ENCODE measurements at places on chromosomes 7 and 10.
A peak's percentile ranks its signal among the peaks of the same experiment; 100 is the strongest.

GRCh38 chr7:3861386-3861785, 560.3 kb downstream of the SDK1 start:
- no peak for DNase-seq

DNA sequence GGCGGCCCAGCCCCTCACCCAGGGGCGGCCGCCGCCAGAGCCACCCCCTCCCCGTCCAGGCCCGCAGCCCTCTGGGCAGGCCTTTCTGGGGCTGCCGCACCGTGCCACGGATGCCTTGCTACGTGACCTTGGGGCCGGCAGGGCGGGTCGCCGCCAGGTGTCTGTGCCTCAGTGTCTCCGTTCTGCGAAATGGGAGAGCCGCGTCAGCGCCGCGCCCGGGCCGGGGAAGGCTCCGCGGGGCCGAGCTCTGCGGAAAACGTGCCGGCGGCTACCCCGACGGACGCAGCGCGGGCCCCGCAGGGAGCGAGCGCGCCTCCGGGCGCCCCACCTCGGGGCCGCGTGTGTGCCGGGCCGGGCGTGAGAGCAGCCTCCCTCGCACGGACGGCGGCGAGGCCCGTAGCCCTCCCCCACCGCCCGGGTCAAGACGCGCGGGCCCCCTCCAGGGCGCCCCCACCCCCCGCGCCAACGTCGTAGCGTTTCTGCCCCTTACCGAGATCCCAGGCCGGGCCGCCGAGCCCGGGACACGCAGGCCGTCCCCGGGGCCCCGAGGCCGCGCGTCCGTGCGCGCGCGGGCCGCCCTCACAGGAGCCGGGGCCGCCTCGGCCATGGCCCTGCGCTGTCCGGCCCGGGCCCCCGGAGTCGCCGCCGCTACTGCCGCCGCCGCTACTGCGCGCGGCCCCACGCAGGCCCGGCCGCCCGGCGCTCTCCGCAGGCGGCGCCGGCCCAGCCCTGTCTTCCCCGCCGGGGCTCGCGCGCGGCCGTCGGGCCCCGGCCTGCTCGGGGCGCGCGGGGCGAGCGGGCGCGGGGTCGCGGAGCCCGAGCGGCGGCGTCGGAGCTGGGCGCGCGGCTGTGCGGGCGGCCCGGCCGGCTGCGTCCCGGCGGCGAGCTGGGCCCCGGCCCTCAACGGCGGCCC, 1.1 kb downstream of the ZNF777 start:
- DNase-seq = no peak

GRCh38 chr10:57015595-57016318, 654.7 kb upstream of the ZWINT start:
- DNase-seq = no peak

- DNase-seq = no peak
These were observed 14.8 kb upstream of the SH2D4B start for GRCh38 chr10:80522756-80523363.

GRCh38 chr7:111743244-111743847, 181.1 kb upstream of the IMMP2L start:
- DNase-seq = no peak

GRCh38 chr7:87445897-87446296, 29.6 kb downstream of the ABCB4 start:
- DNase-seq = no peak

DNA sequence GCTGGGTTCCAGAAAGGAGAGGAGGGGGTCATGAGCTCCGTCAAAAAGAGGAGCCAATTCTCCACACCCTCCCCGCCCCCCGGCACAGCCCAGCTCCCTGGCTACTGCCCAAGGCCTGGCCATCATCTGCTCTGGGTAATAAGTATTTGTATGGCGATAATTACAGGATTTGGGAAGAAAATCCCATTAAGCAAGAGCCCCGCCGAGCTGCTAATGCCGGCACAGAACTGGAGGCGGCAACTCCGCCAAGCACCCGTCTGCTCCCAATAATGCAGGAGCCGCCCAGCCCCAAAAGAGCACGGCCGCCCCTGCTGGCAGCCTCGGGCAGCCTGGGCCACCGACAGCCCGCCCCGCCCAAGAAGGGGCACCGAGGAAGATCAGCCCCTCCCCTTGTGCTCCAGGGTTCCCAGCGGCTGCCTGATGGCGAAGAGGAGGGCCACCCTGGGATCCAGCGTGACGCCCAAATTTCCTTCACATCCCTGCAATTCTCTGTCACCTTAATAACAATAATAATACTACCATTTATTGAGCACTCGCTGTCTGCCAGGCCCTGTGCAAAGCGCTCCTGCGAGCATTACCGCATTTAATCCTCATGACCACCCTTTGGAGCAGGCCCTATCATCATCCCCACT, 5.9 kb downstream of the SLIT1 start:
- peak; percentile 25 for DNase-seq

Data from cerebellar nuclear complex (tissue), 1 donor.